ENCODE measurements at places on chromosomes 16 and 17. TPM values are rescaled to one million over a fixed set of nuclear protein-coding genes. Genes with fewer than 3 reads are reported as not detected.

- DNase-seq, result no peak
Measured at GRCh38 chr16:22688463-22688862, 125.5 kb upstream of the HS3ST2 start.

DNA sequence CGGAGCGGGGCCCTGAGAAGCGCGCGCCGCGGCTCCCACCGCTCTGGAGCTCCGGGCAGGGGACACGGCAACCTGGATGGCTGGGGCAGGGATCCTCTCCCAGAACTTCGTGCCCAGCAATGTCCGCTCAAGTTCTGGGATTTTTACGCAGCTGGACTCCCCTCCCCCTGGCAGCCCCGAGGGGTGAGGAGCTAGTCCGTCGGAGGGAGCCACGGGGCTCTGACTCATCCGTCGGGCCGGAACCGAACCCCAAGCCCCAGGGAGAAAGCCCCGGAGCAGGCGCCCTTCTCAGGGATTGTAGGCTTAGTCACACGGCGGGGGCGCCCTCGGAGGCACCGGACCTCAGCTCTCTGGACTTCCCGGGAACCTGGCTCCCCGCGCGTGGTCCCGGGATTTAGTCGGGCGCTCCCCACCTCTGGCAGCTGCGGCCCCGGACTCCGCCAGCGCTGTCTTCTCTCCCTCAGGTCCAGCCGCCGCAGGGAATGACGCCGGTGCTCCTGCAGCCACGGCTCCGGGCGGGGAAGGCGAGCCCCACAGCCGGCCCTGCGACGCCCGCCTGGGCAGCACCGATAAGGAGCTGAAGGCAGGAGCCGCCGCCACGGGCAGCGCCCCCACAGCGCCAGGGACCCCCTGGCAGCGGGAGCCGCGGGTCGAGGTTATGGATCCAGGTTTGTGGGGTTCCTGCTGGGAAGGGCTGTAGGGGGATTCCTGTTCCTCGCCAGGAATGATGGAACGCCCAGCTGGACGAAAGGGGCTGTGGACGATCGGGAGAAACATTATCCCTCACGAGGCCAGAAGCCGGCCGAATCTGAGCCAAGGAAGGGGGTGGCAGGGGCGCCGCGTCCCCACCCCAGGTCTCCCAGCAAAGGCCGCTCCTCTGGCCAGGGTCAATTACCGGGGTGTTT, 830 bp downstream of the SPHK1 start:
- no peak for DNase-seq

- no peak for DNase-seq
Measured at GRCh38 chr17:4777969-4778760, 6.5 kb downstream of the TM4SF5 start.

GRCh38 chr16:56451753-56452689, 667 bp downstream of the OGFOD1 start:
- DNase-seq, result no peak

C17orf78 gene
- total RNA-seq, result not detected

DNA sequence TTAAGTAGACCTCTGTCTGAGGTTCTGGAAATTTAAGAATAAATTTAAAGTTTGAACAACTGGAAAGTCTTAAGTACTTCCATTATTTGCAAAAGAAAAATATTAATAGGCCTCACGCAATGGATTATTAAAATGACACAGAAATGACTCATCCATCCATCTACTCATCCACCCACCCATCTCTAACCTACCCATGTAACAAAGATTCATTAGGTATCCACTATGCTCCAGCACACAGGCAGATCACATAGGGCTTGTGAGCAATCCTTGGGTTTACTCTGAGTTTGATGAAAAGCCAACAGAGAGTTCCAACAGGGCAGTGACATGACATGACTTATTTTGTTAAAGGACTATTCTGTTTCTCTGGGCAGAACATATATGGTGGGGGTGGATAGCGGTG, 93.3 kb downstream of the HELZ start:
- no peak for DNase-seq

GRCh38 chr17:42980274-42980765, at the start of gene RUNDC1:
TSS of gene RUNDC1 (plus strand) at chr17:42980565. CDS start at chr17:42980577, 12 bp downstream.
- peak; percentile 79 for DNase-seq

KRTAP9-8 gene
- total RNA-seq, result not detected

C16orf54 gene
- 0.31 TPM for total RNA-seq

PITPNM3 gene
- 13.9 TPM for total RNA-seq

DNA sequence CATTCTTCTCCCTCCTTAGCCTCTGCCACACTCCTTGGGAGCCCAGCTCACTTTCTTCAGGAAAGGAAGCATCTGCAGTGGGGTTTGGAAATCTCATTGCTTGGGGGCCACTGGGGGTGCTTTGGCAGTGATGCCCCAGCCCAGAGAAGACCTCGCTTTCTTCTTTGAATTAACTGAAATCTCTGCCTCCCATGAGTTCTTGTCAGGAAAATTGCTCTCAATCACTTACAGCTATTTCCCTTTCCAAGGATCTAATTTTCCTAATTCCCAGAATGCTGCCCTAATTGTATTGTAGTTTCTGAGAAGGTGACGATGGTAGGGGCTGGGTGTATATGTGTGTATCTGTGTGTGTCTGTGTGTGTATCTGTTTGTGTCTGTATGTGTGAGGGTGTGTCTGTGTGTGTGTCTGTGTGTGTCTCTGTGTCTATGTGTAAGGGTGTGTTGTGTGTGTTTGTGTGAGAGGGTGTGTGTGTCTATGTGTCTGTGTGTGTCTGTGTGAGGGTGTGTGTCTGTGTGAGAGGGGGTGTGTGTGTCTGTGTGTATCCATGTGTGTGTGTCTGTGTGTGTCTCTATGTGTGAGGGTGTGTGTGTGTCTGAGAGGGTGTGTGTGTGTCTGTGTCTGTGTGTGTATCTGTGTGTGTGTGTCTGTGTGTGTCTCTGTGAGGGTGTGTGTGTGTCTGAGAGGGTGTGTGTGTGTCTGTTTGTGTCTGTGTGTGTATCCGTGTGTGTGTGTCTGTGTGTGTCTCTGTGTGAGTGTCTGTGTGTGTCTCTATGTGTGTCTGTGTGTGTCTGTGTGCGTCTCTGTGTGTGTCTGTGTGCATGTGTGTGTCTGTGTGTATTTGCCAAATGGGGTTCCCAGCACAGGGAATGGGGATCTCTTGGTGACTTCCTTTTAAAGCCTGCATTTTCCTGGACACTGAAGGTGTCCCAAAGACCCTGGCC, 83.5 kb upstream of the DNAJA2 start:
- no peak for DNase-seq

DNA sequence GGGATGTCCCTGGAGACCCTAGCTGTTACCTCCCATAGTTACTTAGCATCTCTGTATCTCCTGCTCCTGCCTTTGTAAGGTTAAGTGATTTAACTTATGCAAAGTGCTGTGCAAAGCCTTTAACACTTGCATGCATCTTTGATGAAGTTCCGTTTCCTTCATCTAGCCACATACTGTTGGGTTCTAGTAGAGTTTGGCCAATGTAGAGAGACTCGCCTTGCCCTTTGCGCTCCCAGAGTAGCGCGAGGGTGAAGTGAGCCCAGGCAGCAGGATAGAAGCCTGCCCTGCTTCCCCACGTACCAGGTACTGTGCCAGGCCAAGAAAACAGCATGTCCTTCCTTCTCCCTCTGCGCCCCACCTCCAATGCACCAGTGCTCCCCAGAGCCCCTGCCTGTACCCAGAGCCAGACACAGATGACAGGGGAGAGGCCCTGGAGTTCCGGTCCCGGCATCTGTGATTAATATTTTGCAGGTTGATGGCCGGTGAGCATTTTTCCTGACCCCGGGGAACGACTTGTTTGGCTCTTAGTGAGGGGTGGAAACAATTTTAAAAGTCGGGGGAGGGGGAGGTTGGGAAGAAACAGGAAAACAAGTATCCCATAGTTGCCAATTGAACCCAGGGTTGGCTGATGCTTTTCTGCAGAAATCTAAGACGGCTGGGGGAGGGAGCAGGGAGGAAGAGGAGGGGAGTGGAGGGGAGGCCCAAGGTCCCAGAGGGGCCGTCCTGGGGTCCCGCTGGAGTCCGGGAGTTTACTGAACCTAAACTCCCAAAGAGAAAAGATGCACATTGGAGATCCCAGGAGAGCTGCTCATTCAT, 13.1 kb upstream of the CDC42EP4 start:
- DNase-seq, result no peak

GRCh38 chr17:13297183-13297582, 279.4 kb upstream of the ELAC2 start:
- DNase-seq, result no peak

RPRML gene
- 16.1 TPM for total RNA-seq

DNA sequence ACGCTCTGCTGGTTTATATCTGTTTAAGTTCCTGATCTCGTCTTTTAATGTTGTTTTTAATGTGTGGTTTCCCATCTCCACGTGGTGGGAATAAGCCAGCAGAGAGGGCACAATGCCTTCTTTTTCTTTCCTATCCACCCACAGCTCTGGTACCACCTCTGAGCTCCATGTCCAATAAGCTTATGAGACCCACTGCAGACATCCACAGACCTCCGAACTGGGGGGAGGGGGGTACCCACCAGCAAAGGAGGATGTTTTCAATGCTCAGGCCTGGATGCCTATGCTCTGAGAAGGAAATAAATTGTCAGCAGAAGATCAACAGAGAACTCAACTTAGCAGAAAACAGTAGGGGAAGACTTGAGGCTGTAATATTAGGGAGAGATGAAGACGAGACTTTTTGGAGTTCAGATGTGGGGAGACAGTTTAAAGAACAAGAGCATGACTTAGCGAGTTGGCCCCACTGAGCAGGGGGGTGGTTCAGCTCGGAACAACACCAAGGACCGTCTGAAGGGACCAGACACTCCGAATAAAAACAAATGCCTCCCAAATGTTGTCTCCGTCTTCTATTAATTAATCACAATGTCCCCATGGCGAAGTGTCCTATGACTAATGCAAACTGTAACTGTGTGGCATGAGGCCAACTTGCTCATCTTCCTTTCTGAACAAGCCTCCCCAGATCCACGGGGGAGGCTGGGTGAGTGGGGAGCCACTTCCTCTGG, 62.7 kb downstream of the GAS7 start:
- no peak for DNase-seq

AURKB gene
- 2.7 TPM for total RNA-seq

TBC1D3B gene
- 1.9 TPM for total RNA-seq

DNA sequence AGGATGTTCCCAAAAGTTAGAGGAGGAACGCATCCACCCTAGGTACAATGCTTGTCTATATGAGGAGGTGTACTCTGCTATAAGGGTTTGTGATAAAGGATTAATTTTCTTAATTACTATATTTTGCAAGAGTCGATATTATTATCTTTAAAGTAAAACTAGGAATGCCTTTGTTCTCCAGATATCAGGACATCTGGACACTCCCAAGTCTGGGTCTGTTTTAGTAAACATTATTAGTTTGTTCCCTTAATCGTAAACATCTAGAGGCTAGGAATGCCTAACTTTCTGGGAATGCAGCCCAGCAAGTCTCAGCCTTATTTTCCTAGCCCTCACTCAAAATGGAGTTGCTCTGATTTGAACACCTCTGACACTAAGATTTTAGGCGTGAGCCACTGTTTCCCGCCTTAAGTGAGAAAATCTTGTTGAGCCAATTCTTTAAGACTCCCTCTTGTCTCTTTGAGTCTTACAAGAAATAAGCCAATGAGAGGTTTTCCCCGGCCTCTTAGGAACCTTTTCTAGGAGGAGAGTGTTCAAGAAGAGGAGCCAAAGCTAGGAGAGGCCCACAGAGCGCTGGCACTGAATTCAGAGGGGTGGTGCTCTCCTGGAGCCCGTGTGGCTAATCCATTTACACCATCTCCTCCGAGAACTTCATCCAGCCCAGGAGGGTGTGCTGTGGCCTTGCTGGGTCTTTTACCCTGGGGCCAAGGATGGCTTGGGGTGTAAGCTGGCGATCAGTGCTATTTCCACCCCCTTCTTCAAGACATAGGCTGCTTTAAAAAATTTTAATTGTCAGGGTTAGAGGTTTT, 40.9 kb downstream of the SMARCE1 start:
- DNase-seq, result no peak

DNA sequence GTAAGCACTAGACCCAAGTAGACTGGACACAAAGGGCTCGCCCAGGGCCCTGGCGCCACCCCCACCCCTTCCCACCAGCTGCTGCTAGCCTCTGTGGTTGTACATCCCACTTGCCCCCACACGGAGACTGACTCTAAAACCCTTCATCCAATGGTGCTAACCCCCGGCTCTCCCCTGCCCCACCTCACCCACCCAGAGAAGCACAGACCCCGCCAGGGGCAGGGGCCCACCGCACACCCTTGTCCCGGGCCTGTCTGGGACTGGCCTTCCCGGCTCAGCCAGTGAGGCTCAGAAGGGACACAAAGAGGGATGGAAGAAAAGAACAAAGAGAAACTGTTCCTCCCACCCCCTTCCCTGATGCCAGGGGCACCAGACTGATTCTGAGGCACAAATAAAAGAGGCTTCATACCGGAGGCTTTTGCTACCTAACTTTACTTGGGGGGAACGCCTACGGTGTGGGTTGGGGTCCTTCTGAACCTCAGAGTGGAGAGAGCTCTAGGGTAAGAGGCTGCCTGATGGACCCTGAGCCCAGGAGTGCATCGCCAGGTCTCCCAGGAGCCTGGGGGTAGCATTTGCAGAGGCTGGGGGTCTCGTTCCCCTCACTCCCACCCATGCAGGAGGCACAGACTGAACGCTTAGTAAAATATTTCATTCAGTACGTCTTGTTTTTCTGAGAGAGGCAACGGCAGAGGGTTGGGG, 8.2 kb downstream of the CORO6 start:
- DNase-seq, result no peak

CNGB1 gene
- not detected for total RNA-seq

DNA sequence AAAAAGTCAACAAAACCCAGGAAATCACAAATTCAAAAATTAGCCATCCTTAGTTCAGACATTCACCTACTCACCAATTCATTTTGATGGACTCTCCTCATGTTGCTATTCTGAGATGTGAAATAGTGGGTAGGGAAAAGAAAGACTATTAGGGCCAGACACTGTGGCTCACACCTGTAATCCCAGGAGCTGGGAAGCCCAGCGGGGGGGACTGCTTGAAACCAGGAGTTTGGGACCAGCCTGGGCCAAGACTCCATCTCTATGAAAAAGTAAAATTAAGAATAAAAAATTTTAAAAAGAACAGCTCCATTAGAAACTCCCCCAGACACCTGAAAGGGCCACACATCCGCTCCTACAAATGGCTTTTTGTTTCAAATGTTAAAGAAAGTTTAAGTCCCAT, 21.4 kb downstream of the UBE2O start:
- no peak for DNase-seq

GRCh38 chr16:14070877-14071575, at the start of gene MRTFB:
TSS of gene MRTFB (plus strand) at chr16:14071319. CDS start at chr16:14140607, 69,288 bp downstream.
- DNase-seq, result peak; percentile 74

- DNase-seq, result no peak
Measured at GRCh38 chr16:84032458-84033178, 10.0 kb downstream of the SLC38A8 start.

GRCh38 chr16:64730261-64730660, 391.6 kb downstream of the CDH11 start:
- no peak for DNase-seq

- no peak for DNase-seq
Measured at GRCh38 chr17:20244671-20245070, 222.7 kb downstream of the LGALS9B start.

GRCh38 chr16:17229766-17230165, 241.0 kb downstream of the XYLT1 start:
- no peak for DNase-seq

- no peak for DNase-seq
Measured at GRCh38 chr17:61418449-61418848, 18.8 kb downstream of the TBX2 start.

ATXN2L gene
- 19.2 TPM for total RNA-seq

CES3 gene
- total RNA-seq, result 0.78 TPM

GRCh38 chr16:85398050-85398451, 215.1 kb upstream of the GSE1 start:
- DNase-seq, result no peak

HSD11B2 gene
- total RNA-seq, result not detected

SNX20 gene
- 0.16 TPM for total RNA-seq

ASPHD1 gene
- total RNA-seq, result 17.2 TPM

- DNase-seq, result no peak
Measured at GRCh38 chr16:8740775-8741355, 56.6 kb downstream of the TMEM186 start.

All from occipital lobe (tissue), 3 donors.